Osteoblast (primary cell): ENCODE measurements at places on chromosomes 12 and 14.

DNA sequence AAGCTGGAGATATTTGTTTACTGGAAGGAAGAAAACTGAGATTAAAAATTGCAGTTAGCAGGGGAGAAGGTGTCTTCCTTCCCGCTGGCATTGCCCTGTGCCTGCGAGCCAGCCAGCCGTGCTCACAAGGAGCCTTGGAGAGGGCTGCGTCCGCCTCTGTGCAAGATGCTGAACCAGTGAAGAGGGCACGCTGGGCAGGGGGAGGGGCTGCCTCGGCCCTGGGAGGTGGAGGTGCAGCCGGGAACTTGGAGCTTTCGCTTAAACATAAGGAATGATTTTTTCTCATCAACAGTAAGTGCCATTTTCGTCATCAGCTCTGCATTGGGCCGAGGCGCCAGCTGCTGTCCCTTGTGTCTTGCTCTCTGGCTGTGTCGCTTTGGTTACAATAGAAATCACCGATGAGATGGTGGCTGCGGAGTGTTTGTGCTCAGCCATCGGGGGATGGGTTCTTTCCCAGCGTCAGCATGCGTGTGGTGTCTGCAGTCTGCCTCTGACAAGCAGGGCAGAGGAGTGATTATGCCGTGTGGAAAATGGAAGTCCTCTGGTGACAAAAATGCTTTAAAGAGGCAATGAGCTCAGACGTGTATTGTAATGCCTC, 97.3 kb downstream of the ESR2 start:
- H3K4me3 ChIP-seq, result peak overlapping the region; percentile 75
- no peak for DNase-seq
- H3K27me3 ChIP-seq, result no peaks in the 10 kb centered on the region

DNA sequence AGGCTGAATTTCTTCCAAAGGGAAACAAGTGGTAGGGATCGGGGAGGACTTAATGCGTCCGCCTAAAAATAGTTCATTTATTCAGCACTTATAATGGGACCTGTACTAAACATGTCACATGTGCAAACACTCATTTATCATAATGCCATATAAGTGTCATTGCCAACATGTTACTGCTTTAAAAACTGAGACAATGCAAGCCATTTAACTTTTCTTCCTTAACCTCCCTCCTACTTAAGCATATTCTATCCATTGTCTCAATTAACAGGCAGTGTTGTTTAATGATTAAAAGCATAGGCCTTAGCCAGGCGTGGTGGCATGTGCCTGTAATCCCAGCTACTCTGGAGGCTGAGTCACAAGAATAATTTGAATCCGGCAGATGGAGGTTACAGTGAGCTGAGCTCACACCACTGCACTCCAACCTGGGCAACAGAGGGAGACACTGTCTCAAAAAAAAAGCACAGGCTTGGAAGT, 13.5 kb upstream of the SCFD1 start:
- H3K27me3 ChIP-seq, result no peaks in the 10 kb centered on the region
- no peak for DNase-seq
- no peak overlapping the region for H3K4me3 ChIP-seq
- H3K27ac ChIP-seq, result peak overlapping the region; percentile 24
- H3K36me3 ChIP-seq, result peaks cover 28% of the 10 kb centered on the region
- H3K4me1 ChIP-seq, result peaks cover 21% of the 10 kb centered on the region

- H3K27me3 ChIP-seq, result no peaks in the 10 kb centered on the region
- H3K4me3 ChIP-seq, result no peak overlapping the region
- DNase-seq, result no peak
- peak overlapping the region; percentile 85 for H3K27ac ChIP-seq
- peaks cover 22% of the 10 kb centered on the region for H3K4me1 ChIP-seq
Observed at GRCh38 chr14:69004731-69005431, 25.8 kb upstream of the ACTN1 start.

- H3K27me3 ChIP-seq, result no peaks in the 10 kb centered on the region
- no peaks in the 10 kb centered on the region for H3K36me3 ChIP-seq
- H3K4me1 ChIP-seq, result peaks cover 26% of the 10 kb centered on the region
- DNase-seq, result peak; percentile 76
Observed at GRCh38 chr12:104216521-104216924, 944 bp downstream of the TXNRD1 start.

- H3K4me3 ChIP-seq, result no peak overlapping the region
- no peaks in the 10 kb centered on the region for H3K36me3 ChIP-seq
- no peak overlapping the region for H3K27ac ChIP-seq
- no peak for DNase-seq
Observed at GRCh38 chr12:124311292-124312109, 16.6 kb downstream of the RFLNA start.

GRCh38 chr12:124020514-124020949, 47.5 kb downstream of the ZNF664 start:
- peak overlapping the region; percentile 10 for H3K27ac ChIP-seq
- no peak overlapping the region for H3K4me3 ChIP-seq
- no peaks in the 10 kb centered on the region for H3K36me3 ChIP-seq
- no peak for DNase-seq
